ENCODE measurements at places on chromosomes 12 and 14. TPM values are rescaled to one million over a fixed set of nuclear protein-coding genes. Genes with fewer than 3 reads are reported as not detected.

The SLC4A8 gene
- total RNA-seq = 7.5 TPM

The TMEM52B gene
- not detected for total RNA-seq

The TCTN2 gene
- total RNA-seq = 19.5 TPM

The ARMH4 gene
- 16.5 TPM for total RNA-seq

The KRT72 gene
- not detected for total RNA-seq

The TTC6 gene
- total RNA-seq = 0.05 TPM

The TEX52 gene
- not detected for total RNA-seq

The TAS2R14 gene
- 2.4 TPM for total RNA-seq

The PTHLH gene
- 0.56 TPM for total RNA-seq

The MYRFL gene
- not detected for total RNA-seq
